HS-27A (cell line): ENCODE measurements at places on chromosomes 11 and 22.

GRCh38 chr11:86537541-86538222 is 134.7 kb downstream of the ME3 start:
- DNase-seq, result no peak

DNA sequence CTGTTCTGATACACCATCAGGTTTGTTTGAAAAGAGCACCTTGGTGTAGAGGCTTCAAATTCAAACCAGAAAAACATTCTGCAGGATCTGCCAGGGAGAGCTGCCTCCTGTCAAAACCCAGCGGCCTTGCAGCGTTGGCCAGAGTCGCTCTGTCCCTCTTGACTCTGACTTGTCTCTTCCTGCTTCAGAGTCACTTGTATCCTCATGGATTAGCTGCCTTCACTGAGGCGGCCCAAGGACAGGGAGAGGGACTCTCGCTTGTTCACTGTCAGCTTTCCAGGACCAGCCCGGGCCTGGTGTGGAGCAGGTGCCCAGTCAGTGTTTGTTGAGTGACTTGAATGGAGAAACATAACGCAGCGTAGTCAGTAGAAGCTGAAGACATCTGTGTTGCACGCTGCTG is 18.0 kb downstream of the TBC1D22A start:
- no peak for DNase-seq

DNA sequence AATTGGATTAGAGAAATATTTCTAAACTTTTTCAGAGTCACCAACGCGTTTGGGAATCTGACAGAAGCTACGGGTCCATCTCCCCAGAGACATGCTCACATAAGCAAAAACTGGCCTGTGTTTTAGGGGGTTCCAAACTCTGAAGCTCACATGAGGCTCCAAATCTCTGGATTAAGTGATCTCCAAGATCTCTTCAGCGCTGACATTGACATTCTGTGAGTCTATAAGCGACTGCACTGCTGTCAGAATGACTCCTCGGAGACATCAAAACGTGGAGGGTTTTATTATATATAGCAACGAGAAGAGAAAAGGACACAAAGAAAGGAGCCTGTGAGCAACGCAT is 642 bp upstream of the SIK2 start:
- DNase-seq, result no peak

GRCh38 chr11:76806608-76807205 is 23.6 kb downstream of the TSKU start:
- no peak for DNase-seq
